HepG2 (cell line): ENCODE measurements at places on chromosomes 7 and 10. TPM values are rescaled to one million over a fixed set of nuclear protein-coding genes. Genes with fewer than 3 reads are reported as not detected.

Gene MYOZ1
- not detected in 2 replicates for total RNA-seq

Gene CTAGE4
- not detected in 2 replicates for total RNA-seq

Gene PIP
- total RNA-seq, result not detected in 2 replicates

Gene IQUB
- total RNA-seq, result 0.07 and 0.31 TPM in 2 replicates

Gene TMEM196
- not detected in 2 replicates for total RNA-seq

Gene INHBA
- total RNA-seq, result not detected in 2 replicates

Gene MYPN
- not detected in 2 replicates for total RNA-seq

Gene USP6NL
- total RNA-seq, result 22.9 and 26.2 TPM in 2 replicates

Gene CNTNAP2
- 0.40 and 0.42 TPM in 2 replicates for total RNA-seq

Gene GSTO2
- total RNA-seq, result 2.1 and 3.4 TPM in 2 replicates

Gene ZNF365
- not detected in 2 replicates for total RNA-seq

Gene MMP21
- total RNA-seq, result not detected in 2 replicates

Gene PLPP4
- total RNA-seq, result not detected in 2 replicates

Gene CCL24
- total RNA-seq, result not detected in 2 replicates

Gene FGFBP3
- total RNA-seq, result 1.1 and 2.0 TPM in 2 replicates

Gene SEC61A2
- total RNA-seq, result 4.5 and 7.4 TPM in 2 replicates

Gene SCART1
- 0.32 and 0.46 TPM in 2 replicates for total RNA-seq

Gene VWDE
- total RNA-seq, result 0.14 and 0.27 TPM in 2 replicates

Gene CYP3A4
- 0.11 and 0.35 TPM in 2 replicates for total RNA-seq

Gene SAMD8
- total RNA-seq, result 10.3 and 10.4 TPM in 2 replicates

Gene EPO
- 9.9 and 10.3 TPM in 2 replicates for total RNA-seq

Gene SFRP5
- 0.83 and 1.7 TPM in 2 replicates for total RNA-seq

Gene CC2D2B
- total RNA-seq, result 0.20 and 0.22 TPM in 2 replicates

Gene CYP3A7
- 6.4 and 6.6 TPM in 2 replicates for total RNA-seq

Gene NRCAM
- 0.31 and 0.39 TPM in 2 replicates for total RNA-seq

Gene MYL10
- total RNA-seq, result not detected in 2 replicates

Gene LEP
- not detected in 2 replicates for total RNA-seq

Gene PCBD1
- total RNA-seq, result 168 and 177 TPM in 2 replicates

Gene OR2A1
- total RNA-seq, result not detected in 2 replicates

Gene C7orf33
- not detected in 2 replicates for total RNA-seq

Gene TEX47
- not detected in 2 replicates for total RNA-seq

Gene TRIM50
- total RNA-seq, result 21.1 and 24.5 TPM in 2 replicates

Gene C1GALT1
- total RNA-seq, result 65.9 and 68.2 TPM in 2 replicates

Gene MCU
- 25.9 and 28.7 TPM in 2 replicates for total RNA-seq

Gene IL6
- not detected in 2 replicates for total RNA-seq

Gene COBL
- total RNA-seq, result 3.8 and 4.4 TPM in 2 replicates

Gene CFAP70
- 0.13 and 0.27 TPM in 2 replicates for total RNA-seq

Gene PITRM1
- total RNA-seq, result 29.0 and 32.7 TPM in 2 replicates

Gene CUBN
- 0.08 and 0.27 TPM in 2 replicates for total RNA-seq

Gene CCDC186
- 11.8 and 18.0 TPM in 2 replicates for total RNA-seq

Gene VPS26A
- 32.6 and 56.7 TPM in 2 replicates for total RNA-seq

Gene OPN4
- not detected in 2 replicates for total RNA-seq

Gene H2BK1
- total RNA-seq, result not detected in 2 replicates

Gene CDHR3
- total RNA-seq, result 8.2 and 11.8 TPM in 2 replicates

Gene AMPH
- total RNA-seq, result not detected in 2 replicates

Gene AGMO
- 0.22 TPM in 1 of 2 replicates, not detected in the other for total RNA-seq

Gene DPP6
- not detected in 2 replicates for total RNA-seq

Gene PNLIP
- total RNA-seq, result not detected in 2 replicates

Gene ZNF488
- 0.13 and 0.17 TPM in 2 replicates for total RNA-seq

Gene SLC35G1
- total RNA-seq, result 3.5 and 4.5 TPM in 2 replicates

Gene BZW2
- 95.2 and 111 TPM in 2 replicates for total RNA-seq

Gene PRSS37
- total RNA-seq, result not detected in 2 replicates

Gene EBF3
- not detected in 2 replicates for total RNA-seq

Gene MRLN
- total RNA-seq, result not detected in 2 replicates

Gene ANKRD30A
- total RNA-seq, result not detected in 2 replicates

Gene PLXNA4
- 0.01 and 0.04 TPM in 2 replicates for total RNA-seq

Gene ELFN1
- total RNA-seq, result 0.13 and 0.18 TPM in 2 replicates

Gene IKZF1
- not detected in 2 replicates for total RNA-seq

Gene CALCR
- total RNA-seq, result not detected in 2 replicates

Gene FAM25G
- not detected in 2 replicates for total RNA-seq
